ENCODE measurements at places on chromosomes 12 and 14. TPM values are rescaled to one million over a fixed set of nuclear protein-coding genes. Genes with fewer than 3 reads are reported as not detected.

- no peak for DNase-seq
Observed at GRCh38 chr12:123140676-123141614, 9.9 kb downstream of the PITPNM2 start.

DNA sequence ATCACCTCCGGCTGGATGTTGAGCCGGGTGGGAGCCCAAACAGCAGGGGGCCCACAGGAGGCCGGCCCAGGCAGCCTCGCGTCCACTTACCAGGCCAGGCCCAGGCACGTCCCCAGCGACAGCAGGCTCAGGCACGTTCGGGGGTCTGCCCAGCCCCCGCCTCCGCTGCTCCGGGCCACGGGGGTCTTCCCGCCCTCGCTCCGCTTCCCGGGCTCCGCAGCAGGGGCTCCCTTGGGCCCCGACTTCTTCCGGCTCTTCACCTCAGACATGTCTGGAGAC, 216 bp downstream of the IKBIP start:
- DNase-seq, result peak; percentile 50

DNA sequence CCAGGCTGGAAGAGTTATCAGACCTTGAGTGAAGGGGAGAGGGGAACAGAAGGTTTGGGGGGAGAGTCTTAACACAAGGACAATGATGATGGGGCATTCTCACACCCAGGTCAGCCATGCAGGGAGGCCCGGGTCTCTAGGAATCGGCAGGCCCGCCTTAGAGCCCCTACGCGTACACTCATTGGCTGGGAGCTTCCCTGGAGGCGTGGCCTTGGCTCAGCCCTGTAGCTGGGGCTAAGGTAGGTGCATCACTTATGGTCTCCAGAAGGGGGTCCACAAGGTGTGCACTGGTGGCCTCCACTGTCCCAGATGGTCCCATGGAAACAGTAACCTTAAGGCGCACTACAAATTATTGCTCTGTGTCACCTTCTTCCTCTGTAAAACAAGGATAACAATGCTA, 660.1 kb downstream of the MED13L start:
- DNase-seq, result no peak

GRCh38 chr14:70515811-70516210, 19.0 kb downstream of the ADAM20 start:
- no peak for DNase-seq

CLEC2A gene
- not detected for total RNA-seq

GRCh38 chr12:14654416-14654815, 42.0 kb downstream of the GUCY2C start:
- DNase-seq, result no peak

GRCh38 chr12:115232455-115233156, 548.6 kb upstream of the TBX3 start:
- no peak for DNase-seq

NRL gene
- 0.94 TPM for total RNA-seq

MANSC4 gene
- total RNA-seq, result 0.47 TPM

DNA sequence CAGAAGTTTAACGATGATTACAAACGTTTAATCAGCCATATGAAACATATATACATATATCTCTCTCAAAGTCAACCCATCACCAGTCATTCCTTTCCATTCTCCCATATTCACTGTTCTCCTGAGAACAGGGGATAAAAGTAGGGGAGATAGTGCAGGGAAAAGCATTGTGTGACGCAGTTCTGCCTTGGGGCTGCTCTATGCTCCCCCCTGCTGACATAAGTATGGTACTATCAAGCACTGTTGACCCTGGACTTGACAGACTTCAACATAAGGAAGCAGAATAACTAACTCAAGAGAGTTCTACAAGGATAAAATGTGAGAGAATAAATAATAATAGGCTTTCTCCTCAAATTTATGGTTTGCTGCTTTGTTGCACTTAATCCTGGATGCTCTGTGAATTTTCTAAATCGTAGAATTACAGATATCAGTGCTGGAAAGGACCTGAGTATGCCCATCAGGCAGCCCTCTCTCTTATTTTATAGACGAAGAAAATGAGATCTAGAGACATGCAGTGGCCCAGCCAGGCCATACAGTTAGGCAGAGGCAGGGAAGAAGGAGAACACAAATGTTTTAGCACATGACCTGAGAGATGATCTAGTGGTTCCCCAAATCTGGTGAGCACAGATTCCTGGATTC, 87.2 kb downstream of the SCN8A start:
- DNase-seq, result no peak

DNA sequence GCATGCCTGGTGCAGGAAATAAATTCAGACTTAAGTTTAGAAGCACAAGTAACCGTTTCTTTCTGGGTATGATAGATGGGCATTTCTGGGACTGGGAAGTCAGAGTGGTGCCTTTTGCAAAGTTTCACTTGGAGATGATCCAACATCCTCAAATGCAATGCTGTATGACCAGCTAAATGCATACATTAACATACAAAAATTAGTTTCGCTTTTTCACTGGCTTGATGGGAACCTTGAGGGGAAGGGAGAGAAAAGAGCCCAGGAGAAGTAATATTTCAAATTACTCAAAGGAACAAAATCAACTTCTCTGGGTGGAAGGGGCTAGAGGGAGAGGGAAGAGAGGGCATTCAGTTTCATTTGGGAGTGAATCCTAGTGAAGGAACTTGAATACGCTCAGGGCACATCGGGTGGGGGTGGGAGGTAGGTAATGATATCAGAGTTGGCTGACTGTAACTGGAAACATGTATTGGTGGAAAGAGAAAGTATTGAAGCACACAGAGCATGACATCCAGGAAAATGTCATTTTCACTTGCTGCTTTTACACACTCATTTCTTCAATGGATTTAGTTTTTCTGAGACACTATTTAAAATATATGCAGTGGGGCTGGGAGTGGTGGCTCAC, 175.5 kb downstream of the PTPRO start:
- DNase-seq, result no peak

DNA sequence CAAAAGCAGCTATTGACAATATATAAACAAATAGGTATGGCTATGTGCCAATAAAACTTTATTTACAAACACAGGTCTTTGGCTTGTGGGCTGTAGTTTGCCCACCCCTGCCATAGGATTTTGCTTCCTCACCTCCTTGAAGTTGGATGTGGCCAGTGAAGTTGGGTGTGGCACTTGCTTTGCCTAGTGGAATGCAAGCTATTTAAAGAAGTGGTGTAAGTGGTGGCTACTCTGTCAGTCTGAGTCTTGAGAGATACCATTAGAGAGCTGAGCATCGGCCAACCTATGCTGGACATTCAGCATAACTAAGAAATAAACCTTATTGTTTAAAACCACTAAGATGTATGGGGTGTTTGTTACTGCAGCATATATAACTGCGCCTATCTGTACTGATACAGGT, 321.3 kb downstream of the RGS6 start:
- DNase-seq, result no peak

BEST3 gene
- 0.78 TPM for total RNA-seq

DNA sequence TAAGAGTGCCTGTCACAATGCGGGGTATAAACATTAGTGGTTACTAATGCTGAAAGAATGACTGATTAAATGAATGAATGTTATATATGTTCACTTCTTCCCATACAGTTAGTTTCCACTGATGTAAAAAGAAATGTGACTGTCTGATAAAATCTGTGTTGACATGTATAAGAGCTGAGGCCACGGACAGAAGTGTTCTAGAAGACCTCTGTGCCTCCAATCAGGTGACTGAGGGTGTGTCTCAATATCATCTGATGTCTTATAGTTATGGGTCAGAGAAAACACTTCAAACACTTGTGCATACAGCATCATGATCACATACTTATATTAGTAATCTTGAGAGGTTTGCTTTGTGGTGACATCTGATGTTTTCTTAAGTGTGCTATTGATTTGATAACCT, 183.4 kb downstream of the TTC7B start:
- DNase-seq, result no peak

DNA sequence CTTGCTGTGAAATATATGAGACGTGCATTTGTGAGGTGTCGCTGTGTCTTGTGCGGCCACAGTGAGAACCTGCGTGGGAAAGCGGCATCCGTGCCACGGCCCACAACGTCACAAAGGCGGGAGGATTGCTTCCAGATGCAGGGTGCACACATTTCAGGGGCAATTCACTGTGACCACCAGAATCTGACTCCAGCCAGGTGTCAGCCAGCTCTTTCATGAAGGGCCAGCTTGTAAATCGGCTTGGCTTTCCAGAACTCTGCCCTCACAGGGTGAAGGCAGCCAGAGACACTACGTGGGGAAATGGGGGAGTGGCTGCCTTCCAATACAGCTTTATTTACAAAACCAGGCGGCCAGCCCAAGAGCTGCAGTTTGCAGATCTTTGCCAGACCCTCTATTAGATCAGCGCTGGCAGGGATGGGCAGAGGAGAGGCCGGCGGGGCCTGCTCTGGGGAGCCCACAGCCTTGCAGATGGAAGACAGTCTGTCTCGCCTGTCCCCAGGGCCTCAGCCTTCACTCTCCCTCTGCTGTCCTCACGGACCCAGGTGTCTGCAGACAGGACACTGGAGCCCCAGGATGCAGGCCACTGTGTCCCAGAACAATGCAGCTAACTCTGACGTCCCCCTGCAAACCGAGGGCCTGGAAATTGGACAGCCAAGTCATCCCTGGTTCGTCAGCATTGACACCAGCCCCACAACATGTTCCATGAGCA, 53.5 kb downstream of the ADGRD1 start:
- no peak for DNase-seq

TBC1D30 gene
- total RNA-seq, result 72.2 TPM

DNA sequence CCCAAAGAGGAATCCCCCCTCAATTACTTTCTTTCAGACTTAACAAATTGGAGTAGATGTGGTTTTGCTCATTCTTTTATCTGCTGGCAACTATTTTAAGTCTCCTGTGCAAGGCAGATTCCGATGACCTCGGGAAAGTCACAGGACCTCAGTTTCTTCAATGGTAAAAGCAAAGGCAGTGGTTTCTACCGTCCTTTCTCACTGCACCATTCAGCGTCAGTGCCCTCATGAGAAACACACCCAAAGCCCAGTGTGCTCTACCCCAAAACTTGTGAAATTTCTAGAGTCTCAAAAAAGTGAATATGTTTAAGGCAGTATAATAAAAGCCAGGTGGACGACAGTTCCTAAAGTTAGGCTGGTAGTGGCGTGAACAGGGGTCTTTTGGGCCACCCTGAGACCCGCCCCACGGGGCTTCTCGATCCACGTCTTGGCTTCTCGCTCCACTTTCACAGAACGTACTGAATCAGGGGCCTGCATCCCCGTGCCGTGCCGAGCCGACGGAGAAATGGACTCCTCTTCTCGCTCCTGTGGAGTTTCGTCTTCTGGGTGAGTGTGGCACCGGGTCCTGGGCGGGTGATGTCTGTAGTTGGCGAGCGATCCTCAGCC, 1.3 kb upstream of the ARHGAP5 start:
- DNase-seq, result no peak
